Memory B cell (primary cell): ENCODE measurements at places on chromosomes 1 and 21.

DNA sequence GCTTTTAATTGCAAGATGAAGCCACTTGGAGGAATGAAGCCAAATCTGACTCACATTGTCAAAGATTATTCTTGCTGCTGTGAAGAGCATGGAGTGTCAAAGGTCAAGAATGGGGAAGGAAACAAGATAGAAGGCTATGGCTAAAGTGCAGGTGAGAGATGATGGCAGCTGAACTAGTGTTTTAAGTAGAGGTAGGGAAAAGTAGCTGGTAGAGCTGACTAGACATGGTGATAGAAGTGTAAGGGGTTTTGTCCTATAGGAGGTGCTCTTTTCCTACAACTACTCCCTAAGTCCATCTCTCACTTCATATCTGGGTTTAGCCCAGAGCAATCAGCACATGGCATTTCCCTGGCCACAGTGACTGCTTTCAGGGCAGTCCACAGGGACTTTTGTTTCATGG, 11.8 kb downstream of the UBE2T start:
- no peaks in the 10 kb centered on the region for H3K4me1 ChIP-seq
- no peak for DNase-seq
- no peaks in the 10 kb centered on the region for H3K27me3 ChIP-seq
- H3K36me3 ChIP-seq = peaks cover 21% of the 10 kb centered on the region
- H3K4me3 ChIP-seq = no peak overlapping the region

DNA sequence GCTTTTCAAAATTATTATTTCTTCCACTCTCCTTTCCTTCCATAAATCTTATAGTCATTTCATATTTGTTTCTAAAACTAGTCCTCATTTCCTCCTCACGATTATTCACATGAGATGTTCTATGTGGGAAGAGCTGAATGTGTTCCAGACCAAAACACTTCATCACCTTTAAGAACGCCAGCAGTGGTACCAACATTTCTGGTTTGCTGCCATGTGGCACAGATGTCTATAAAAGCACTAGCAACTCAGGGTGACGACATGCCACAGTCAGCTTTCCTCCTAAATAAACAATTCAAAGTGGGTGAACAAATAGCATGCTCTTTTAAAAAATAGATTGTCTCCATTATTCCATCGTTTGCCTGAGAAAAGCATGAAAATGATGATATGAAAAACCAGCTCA, 1217.8 kb upstream of the ADGRL2 start:
- no peaks in the 10 kb centered on the region for H3K36me3 ChIP-seq
- H3K4me1 ChIP-seq = no peaks in the 10 kb centered on the region
- H3K4me3 ChIP-seq = no peak overlapping the region
- no peaks in the 10 kb centered on the region for H3K27me3 ChIP-seq
- no peak overlapping the region for H3K27ac ChIP-seq

GRCh38 chr1:51671527-51672325, 54.8 kb downstream of the OSBPL9 start:
- H3K27me3 ChIP-seq = no peaks in the 10 kb centered on the region
- H3K4me3 ChIP-seq = no peak overlapping the region
- DNase-seq = no peak
- peaks cover 11% of the 10 kb centered on the region for H3K36me3 ChIP-seq

DNA sequence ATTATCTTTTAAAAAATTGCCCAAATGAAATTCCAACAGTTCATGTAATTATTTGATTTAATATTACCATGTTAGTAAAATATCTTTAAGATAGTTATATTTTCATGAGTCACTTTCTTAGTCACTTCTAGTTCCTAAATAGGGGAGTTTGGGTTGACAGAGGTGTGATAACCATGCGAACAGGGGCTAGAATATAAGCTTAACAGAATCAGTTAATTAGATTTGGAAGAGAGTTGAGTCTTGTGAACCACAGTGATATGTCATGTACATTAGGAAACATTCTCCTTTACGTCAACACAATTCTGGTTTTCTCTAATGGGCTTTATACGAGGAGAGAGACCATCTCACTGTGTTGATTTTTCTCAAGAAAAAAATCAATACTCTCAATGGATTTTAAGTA, 64.8 kb upstream of the ZNF281 start:
- DNase-seq = no peak
- H3K4me3 ChIP-seq = no peak overlapping the region
- H3K4me1 ChIP-seq = peaks cover 8% of the 10 kb centered on the region

GRCh38 chr1:170407138-170407537, 124.8 kb upstream of the GORAB start:
- no peak overlapping the region for H3K4me3 ChIP-seq
- H3K27me3 ChIP-seq = peaks cover 3% of the 10 kb centered on the region
- no peak overlapping the region for H3K27ac ChIP-seq
- H3K36me3 ChIP-seq = no peaks in the 10 kb centered on the region

DNA sequence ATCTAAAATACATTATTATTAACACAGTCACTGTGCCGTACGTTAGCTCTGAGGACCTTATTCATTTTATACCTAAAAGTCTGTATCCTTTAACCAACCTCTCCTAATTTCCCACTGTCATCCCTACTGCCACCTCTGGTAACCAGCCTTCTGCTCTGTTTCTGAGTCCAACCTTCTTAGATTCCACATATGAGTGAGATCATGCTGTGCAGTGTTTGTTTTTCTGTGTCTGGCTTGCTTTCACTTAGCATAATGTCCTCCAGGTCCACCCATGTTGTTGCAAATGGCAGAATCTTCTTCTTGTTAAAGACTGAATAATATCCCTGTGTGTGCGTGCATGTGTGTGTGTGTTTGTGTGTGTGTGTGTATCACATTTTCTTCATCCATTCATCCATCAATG, 64.2 kb downstream of the ETS2 start:
- H3K27me3 ChIP-seq = peaks cover 12% of the 10 kb centered on the region
- H3K27ac ChIP-seq = no peak overlapping the region
- no peak for DNase-seq
- no peak overlapping the region for H3K4me3 ChIP-seq

GRCh38 chr1:147496571-147497210, 44.6 kb upstream of the BCL9 start:
- H3K27me3 ChIP-seq = peaks cover 7% of the 10 kb centered on the region
- no peaks in the 10 kb centered on the region for H3K4me1 ChIP-seq
- no peak for DNase-seq
- no peak overlapping the region for H3K27ac ChIP-seq
- H3K36me3 ChIP-seq = no peaks in the 10 kb centered on the region

- H3K36me3 ChIP-seq = peaks cover 7% of the 10 kb centered on the region
- DNase-seq = no peak
- peaks cover 7% of the 10 kb centered on the region for H3K4me1 ChIP-seq
- H3K4me3 ChIP-seq = no peak overlapping the region
- no peaks in the 10 kb centered on the region for H3K27me3 ChIP-seq
- H3K27ac ChIP-seq = no peak overlapping the region
Measured at GRCh38 chr1:59412718-59413326, 115.9 kb downstream of the FGGY start.

DNA sequence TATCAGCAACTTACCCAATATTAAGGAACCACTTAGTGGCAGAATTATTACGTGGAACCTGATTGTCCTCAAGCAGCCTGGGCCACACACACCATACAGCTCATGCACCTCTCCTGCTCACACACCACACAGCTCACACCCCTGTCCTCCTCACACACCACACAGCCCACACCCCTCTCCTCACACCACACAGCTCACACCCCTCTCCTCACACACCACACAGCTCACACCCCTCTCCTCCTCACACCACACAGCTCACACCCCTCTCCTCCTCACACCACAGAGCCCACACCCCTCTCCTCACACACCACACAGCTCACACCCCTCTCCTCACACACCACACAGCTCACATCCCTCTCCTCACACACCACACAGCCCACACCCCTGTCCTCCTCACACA, 36.8 kb upstream of the LAMC2 start:
- H3K4me1 ChIP-seq = peaks cover 5% of the 10 kb centered on the region
- H3K36me3 ChIP-seq = no peaks in the 10 kb centered on the region
- no peak overlapping the region for H3K4me3 ChIP-seq
- peaks cover 5% of the 10 kb centered on the region for H3K27me3 ChIP-seq
- H3K27ac ChIP-seq = peak overlapping the region; percentile 88
- DNase-seq = no peak

DNA sequence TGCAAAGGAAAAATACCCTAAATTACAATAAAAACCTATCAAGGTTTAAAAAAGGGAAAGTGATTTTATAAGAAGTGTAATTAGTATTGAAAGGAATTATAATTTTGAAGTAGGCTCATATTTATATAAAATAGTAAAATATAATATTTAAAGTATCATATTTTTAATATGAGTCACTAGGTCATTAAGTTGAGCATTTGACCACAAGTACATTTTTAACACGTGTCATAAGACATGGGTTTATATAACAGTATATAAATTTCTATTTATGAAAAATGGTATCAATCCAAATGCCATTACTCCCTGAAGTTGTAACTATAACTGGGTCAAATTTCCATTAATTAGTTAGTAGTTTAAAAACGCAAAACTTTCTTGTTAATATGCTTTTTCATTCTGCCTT, 365.9 kb downstream of the COL11A1 start:
- no peaks in the 10 kb centered on the region for H3K36me3 ChIP-seq
- H3K27ac ChIP-seq = no peak overlapping the region
- H3K27me3 ChIP-seq = no peaks in the 10 kb centered on the region
- H3K4me3 ChIP-seq = no peak overlapping the region

GRCh38 chr1:94947437-94947836, 20.5 kb upstream of the CNN3 start:
- H3K36me3 ChIP-seq = no peaks in the 10 kb centered on the region
- peaks cover 2% of the 10 kb centered on the region for H3K27me3 ChIP-seq
- H3K27ac ChIP-seq = no peak overlapping the region
- DNase-seq = no peak

GRCh38 chr21:45482899-45483821, 59.1 kb downstream of the SLC19A1 start:
- H3K4me1 ChIP-seq = peaks cover 28% of the 10 kb centered on the region
- H3K27ac ChIP-seq = peak overlapping the region; percentile 70
- peak overlapping the region; percentile 66 for H3K4me3 ChIP-seq

DNA sequence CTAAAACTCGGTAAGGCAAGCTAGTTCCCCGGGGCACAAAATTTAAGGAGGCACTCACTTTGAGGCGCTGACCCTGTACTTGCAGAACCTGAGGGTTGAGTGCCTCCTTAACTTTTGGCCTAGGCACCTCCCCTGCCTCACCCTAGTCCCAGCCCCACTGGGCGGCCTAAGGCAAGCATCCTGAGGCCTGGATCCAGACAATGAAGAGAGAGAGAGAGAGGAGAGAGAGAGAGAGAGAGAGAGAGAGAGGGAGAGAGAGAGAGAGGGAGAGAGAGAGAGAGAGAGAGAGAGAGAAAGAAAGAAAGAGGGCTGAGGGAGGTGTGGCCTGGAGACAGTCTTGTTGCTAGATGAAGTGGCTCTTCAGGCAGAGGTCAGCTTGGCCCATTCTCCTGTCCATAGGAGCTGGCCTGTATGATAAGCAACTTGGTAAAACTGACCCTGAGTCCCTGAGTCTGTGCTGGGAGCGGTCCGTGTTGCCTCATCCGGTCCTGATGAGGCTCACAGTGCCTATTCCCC, 7.4 kb upstream of the LRRN2 start:
- DNase-seq = no peak
- peaks cover 22% of the 10 kb centered on the region for H3K27me3 ChIP-seq
- H3K27ac ChIP-seq = no peak overlapping the region
- peaks cover 2% of the 10 kb centered on the region for H3K4me1 ChIP-seq
- no peak overlapping the region for H3K4me3 ChIP-seq
- H3K36me3 ChIP-seq = no peaks in the 10 kb centered on the region

DNA sequence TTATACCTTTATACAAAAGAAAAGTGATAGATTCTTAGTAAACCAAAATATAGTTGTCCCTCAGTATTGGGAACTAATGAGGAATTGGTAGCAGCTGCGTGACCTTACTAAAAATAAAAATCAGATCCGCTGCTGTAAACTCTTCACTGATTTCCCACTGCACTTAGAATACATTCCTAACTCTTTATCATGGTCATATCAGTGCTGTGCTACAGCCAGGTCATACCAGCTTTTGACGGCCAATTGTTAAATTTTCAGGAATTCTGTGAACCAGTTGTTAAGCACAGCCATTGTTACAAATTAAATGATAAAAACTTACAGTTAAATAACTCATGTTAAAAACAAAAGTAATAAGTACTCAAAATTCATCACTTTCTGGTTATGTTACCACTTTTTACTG, 245.3 kb downstream of the GPR52 start:
- H3K27me3 ChIP-seq = no peaks in the 10 kb centered on the region
- H3K4me1 ChIP-seq = peaks cover 5% of the 10 kb centered on the region
- H3K4me3 ChIP-seq = no peak overlapping the region

DNA sequence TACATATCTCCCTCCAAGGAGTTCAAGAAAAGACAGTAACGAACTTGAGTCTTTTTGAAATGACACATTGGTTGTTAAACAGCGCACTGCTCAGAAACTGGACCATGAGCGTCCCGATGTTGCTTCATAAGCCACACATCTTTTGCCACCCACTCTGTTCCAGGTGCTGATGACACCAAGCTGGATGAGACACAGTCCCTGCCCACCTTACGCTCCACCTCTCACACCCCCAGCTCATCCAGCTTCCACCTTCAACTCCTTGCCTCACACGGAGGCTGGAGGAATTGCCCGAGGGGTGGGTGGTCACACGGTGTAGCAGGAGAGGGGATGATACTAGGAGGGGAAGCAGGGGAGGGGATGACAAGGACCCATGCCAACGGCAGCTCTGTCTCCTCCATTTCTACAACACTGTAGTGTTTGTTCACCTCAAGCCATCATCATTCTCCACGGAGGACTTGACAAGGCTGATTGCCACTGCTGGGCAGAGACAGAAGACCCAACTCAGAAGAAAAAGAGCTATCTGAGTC, 148.5 kb upstream of the TNR start:
- H3K27ac ChIP-seq = no peak overlapping the region
- no peak for DNase-seq
- peaks cover 3% of the 10 kb centered on the region for H3K4me1 ChIP-seq
- no peak overlapping the region for H3K4me3 ChIP-seq
- peaks cover 3% of the 10 kb centered on the region for H3K27me3 ChIP-seq

DNA sequence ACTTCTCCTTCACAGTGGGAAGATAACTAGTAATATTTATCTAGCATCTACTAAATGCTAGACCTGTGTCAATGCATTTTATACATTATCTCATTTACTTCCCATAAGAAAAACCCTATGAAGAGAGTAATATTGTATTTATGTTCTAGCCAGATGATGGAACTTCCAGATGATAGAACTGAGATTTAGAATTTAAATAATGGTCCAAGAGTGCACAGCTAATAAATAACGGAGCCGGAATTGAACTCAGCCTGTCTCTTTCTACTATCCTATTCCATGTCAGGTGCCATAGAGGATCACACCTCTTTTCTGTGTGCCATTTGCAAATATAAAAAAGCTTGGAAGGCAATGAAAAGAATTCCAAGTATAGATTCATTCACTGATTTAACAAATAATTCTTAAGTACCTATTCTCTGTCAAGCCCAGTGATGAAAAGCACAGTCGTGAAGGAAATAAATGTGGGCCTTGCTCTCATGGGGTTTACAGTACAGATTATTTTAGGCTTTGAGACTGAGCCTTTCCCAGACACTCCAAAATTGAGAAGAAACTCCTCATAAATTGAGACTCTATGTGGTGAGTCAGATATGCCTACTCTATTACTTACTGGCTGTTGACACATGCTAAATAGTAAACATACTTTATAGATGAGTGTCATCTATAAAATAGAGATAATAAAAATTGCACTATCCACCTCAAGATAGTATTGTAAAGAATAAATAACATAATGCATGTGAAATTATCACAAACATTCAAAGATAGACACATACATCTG, 378.0 kb upstream of the PRMT6 start:
- DNase-seq = no peak
- H3K27ac ChIP-seq = no peak overlapping the region
- no peaks in the 10 kb centered on the region for H3K27me3 ChIP-seq
- H3K4me1 ChIP-seq = no peaks in the 10 kb centered on the region
- H3K4me3 ChIP-seq = no peak overlapping the region

GRCh38 chr1:193406901-193407300, 220.5 kb upstream of the B3GALT2 start:
- no peaks in the 10 kb centered on the region for H3K36me3 ChIP-seq
- H3K4me3 ChIP-seq = no peak overlapping the region
- no peak for DNase-seq
- H3K4me1 ChIP-seq = peaks cover 5% of the 10 kb centered on the region
- H3K27me3 ChIP-seq = peaks cover 1% of the 10 kb centered on the region
